Natural killer cell treated with Interleukin-12 subunit alpha and Interleukin-12 subunit beta and Interleukin-15 and Interleukin-18, amount 100 ng/mL, for 72 hours (primary cell): ENCODE measurements at places on chromosomes 1 and 21. TPM values are rescaled to one million over a fixed set of nuclear protein-coding genes. Genes with fewer than 3 reads are reported as not detected.

Gene CRNN
- total RNA-seq: not detected

Gene RNU1-1
- total RNA-seq: 1,591 TPM

Gene PIAS3
- total RNA-seq: 31.1 TPM

Gene LCE1B
- total RNA-seq: not detected

Gene PLEKHN1
- total RNA-seq: 1.4 TPM

Gene VWA1
- 1.3 TPM for total RNA-seq

Gene VCAM1
- 31.5 TPM for total RNA-seq

Gene DHCR24
- 124 TPM for total RNA-seq

Gene RRP15
- 32.4 TPM for total RNA-seq

Gene LYPD8
- total RNA-seq: not detected

Gene SELL
- 29.5 TPM for total RNA-seq

Gene TGFB2
- 0.11 TPM for total RNA-seq

Gene DMBX1
- 0.26 TPM for total RNA-seq

Gene PPFIA4
- 44.7 TPM for total RNA-seq

Gene LCE1A
- not detected for total RNA-seq

Gene SPATA1
- 0.95 TPM for total RNA-seq

Gene BACE2
- total RNA-seq: 0.21 TPM

Gene GJA5
- not detected for total RNA-seq

Gene GJA8
- total RNA-seq: not detected

Gene RHD
- not detected for total RNA-seq
